ENCODE measurements at places on chromosomes 2 and 18.

GRCh38 chr2:43559391-43560230 lies 36.2 kb downstream of the THADA start:
- DNase-seq, result no peak

DNA sequence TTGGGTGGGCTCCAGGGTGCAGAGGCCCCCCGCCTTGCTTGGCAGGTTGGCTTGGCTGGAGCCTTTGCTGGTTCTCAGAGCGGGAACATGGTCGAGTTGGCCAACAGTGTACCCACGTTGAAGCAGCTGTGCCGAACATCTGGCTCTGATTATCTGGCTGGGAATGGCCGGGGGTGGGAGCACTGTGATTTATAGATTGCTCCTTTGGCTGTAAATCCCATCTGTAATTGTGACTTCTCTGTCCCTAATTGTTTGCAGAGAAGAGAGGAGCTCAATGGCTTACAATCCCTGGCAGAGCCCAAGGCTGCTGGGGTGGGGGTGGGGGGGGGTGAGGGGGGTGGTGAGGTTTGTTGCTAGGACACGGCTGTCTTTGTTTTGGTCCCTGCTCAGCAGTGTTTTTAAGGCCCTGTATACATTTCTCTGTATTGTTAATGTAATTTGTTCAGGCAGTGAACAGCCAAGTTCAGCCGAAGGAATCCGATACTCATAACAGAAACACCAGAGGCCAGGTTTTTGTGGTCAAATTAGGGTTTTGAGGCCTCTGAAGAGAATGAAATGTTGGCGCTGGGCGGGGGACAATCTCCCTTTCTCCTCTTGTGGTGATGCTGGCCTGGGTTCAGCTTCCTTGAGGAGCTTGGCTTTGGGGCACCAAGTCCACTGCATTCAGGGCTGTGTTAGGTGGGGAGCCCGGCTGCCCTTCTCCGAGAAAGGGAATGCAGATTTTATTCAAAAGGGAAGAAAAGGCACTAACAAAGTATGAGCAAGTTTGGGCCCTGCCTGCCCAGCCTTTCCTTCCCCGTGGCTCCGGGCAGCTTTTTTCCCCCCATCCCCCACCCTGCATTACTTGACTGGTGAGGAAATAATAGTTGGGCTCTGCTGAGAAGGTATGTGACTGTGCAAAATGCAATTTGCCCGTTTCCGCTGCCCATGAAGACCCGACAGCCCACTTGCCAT lies 82.5 kb downstream of the TCF7L1 start:
- DNase-seq, result no peak

- DNase-seq, result no peak
Measured at GRCh38 chr2:105038383-105039061, 653 bp downstream of the MRPS9 start.

DNA sequence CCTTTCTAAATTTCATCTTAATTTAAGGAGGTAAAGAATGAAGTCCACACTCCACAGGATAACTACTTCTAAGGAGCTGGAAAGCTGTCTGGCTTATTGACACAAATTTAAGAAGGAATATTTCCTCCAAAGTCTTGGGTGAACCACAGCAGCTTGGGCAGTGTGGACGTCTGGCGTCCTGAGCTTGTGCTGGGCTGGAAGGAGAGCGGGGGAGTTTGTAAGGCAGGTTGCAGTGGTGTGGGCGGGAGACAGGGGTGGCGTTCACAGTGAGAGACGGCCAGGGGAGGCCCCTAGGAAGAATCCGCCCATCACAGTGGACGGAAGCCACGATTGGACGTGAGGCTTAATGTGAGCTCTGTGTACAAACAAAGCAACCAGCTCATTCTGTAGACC lies 25.7 kb downstream of the ADI1 start:
- DNase-seq, result no peak

GRCh38 chr18:64380117-64380516 lies 231.2 kb upstream of the LINC00305 start:
- no peak for DNase-seq

- no peak for DNase-seq
Measured at GRCh38 chr2:201942531-201942930, 91.1 kb upstream of the FZD7 start.

Measured in 8988T (cell line).